ENCODE measurements at places on chromosomes 7 and 10. TPM values are rescaled to one million over a fixed set of nuclear protein-coding genes. Genes with fewer than 3 reads are reported as not detected.

- H3K36me3 ChIP-seq, result peaks cover 43% of the 10 kb centered on the region
- H3K27ac ChIP-seq, result no peak overlapping the region
- H3K4me3 ChIP-seq, result no peak overlapping the region
Observed at GRCh38 chr10:804787-805619, 115.5 kb upstream of the DIP2C start.

DNA sequence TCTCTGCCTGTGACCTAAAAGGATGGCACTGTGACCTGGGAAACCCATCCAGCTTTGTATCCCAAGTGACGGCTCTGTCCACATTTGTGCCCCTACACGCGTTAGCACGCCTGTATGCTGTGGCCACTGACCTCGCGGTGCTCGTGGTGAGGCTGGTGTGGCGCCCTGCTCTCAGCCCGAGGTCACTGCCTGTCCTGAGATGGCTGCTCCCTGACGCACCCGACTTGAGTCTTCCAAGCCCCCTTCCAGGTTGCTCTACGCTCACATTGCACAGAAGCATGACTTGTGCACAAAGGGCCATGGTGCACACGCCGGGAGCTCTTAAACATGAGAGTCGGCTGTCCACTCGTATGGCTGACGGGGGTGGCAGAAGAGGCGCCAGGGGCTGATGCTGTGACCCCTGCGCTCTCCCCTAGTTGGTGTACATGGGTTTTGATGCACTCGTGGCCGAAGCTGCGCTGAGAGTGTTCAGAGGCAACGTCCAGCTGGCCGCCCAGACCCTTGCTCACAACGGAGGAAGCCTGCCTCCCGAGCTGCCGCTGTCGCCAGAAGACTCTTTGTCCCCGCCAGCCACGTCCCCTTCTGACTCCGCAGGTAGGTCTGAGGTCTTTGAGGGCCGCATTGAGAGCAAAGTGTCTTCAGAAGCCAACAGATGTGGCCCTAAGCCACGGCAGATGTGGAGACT, 33.5 kb downstream of the WDR86 start:
- H3K27ac ChIP-seq, result no peak overlapping the region
- H3K27me3 ChIP-seq, result no peaks in the 10 kb centered on the region
- no peak for DNase-seq

- no peaks in the 10 kb centered on the region for H3K4me1 ChIP-seq
- no peak overlapping the region for H3K4me3 ChIP-seq
- H3K27ac ChIP-seq, result no peak overlapping the region
- DNase-seq, result no peak
Observed at GRCh38 chr10:34260904-34261303, 554.2 kb downstream of the PARD3 start.

DNA sequence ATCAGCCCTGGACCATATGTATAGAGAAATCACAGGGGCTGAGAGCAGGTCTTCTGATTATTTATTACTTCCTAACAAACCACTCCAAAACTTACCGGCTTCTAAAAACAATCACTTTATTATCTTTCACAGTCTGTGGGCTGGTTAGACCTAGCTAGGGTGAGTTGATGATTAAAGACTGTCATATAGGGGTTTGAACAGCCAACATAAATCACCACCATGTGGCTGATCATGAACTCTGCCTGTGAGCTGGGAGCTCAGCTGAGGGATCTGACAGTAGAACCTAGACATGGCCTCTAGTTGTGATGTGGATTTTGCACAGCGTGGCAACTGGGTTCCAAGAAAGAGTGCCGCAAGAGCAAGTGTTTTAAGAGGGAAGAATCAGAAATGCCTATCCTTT, 305.4 kb downstream of the CSTF2T start:
- no peak overlapping the region for H3K27ac ChIP-seq
- no peak for DNase-seq
- no peaks in the 10 kb centered on the region for H3K4me1 ChIP-seq

- no peak overlapping the region for H3K4me3 ChIP-seq
- H3K27me3 ChIP-seq, result no peaks in the 10 kb centered on the region
- no peak overlapping the region for H3K27ac ChIP-seq
- peaks cover 3% of the 10 kb centered on the region for H3K4me1 ChIP-seq
- DNase-seq, result no peak
Observed at GRCh38 chr7:33757563-33758165, 147.7 kb upstream of the BMPER start.

- no peak overlapping the region for H3K27ac ChIP-seq
- no peaks in the 10 kb centered on the region for H3K4me1 ChIP-seq
Observed at GRCh38 chr10:55837273-55837672, 523.8 kb downstream of the ZWINT start.

DNA sequence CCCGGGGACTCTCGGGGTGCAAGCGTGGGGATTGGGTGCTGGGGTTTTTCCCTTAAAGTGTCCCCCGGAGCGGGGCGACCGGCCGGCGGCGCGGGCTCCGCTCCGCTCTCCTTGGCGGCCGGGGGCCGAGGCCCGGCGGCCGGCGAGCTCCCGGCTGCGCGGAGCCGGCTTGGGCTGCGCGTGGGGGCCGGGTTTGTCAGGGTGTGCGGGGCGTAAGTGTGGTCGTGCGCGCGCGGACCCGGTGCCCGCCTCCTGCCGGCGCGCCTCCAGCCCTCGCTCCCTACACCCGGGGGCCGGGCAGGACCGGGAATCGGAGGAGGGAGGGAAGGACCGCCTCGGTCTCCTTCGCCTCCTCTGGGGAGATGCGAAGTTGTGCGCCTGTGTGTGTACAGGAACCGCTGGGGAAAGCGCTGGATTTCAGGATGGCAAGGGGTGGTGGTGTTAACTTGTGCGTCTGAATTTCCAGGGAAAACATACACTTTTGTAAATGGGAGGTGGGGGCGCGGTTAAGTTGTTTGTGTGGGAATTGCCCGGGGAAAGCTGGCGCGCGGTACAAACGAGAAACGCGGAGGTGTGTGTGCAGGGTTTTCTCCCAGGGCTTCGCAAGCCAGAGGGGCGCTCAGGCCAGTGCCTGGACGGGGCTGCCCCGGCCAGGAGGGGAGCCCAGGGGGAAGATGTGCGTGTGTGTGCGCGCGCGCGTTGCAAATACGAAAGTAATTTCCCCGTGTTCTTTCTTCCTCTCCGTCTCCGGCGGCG, 737 bp downstream of the ZMIZ1 start:
- peaks cover 20% of the 10 kb centered on the region for H3K4me1 ChIP-seq
- no peaks in the 10 kb centered on the region for H3K27me3 ChIP-seq
- H3K27ac ChIP-seq, result no peak overlapping the region
- DNase-seq, result no peak
- peaks cover 8% of the 10 kb centered on the region for H3K36me3 ChIP-seq
- H3K4me3 ChIP-seq, result peak overlapping the region; percentile 97

- peaks cover 2% of the 10 kb centered on the region for H3K4me1 ChIP-seq
- H3K36me3 ChIP-seq, result no peaks in the 10 kb centered on the region
- no peak overlapping the region for H3K4me3 ChIP-seq
- no peaks in the 10 kb centered on the region for H3K27me3 ChIP-seq
- no peak overlapping the region for H3K27ac ChIP-seq
Observed at GRCh38 chr10:132945894-132946255, 3.5 kb upstream of the CFAP46 start.

DNA sequence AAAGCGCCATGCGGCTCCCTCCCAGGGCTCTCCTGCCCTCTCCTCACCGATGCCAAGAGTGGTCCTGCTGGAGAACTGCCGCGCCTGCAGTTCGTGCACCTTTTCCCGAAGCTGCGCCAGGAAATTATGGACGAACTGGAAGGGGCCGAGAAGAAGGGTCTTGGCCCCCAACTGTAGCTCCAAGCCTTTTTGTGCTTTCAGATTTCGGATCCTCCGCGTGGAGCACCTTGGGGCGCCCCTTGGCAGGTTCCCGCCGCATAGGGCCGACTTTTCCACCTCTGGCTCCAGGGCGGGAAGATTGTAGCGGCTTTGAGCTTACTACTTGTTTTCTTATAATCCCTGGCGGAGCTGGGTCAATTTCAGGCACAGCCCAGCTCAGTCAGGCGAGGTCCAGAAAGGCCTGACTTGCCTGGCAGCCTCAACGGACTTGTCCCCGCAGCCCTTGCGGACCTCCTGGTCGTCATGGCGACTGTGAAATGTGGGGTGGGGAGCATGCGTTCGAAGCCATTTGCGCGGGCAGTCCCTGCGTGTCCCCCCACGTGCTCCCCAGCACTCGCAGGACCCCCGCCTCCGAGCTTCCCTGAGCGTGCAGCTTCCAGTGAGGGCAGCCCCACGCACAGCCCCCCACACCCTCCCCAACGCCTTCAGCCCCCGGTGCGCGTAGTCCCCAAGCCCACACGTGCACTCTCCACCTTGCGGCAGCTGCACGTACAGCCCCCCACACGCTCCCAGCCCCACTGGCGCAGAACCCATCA, 129.9 kb downstream of the KBTBD2 start:
- no peaks in the 10 kb centered on the region for H3K36me3 ChIP-seq
- DNase-seq, result peak; percentile 49
- peak overlapping the region; percentile 72 for H3K4me3 ChIP-seq
- peaks cover 18% of the 10 kb centered on the region for H3K27me3 ChIP-seq
- no peak overlapping the region for H3K27ac ChIP-seq

- no peak overlapping the region for H3K27ac ChIP-seq
- H3K4me3 ChIP-seq, result no peak overlapping the region
- H3K36me3 ChIP-seq, result peaks cover 2% of the 10 kb centered on the region
Observed at GRCh38 chr7:155007947-155008346, 5.0 kb upstream of the PAXIP1 start.

DNA sequence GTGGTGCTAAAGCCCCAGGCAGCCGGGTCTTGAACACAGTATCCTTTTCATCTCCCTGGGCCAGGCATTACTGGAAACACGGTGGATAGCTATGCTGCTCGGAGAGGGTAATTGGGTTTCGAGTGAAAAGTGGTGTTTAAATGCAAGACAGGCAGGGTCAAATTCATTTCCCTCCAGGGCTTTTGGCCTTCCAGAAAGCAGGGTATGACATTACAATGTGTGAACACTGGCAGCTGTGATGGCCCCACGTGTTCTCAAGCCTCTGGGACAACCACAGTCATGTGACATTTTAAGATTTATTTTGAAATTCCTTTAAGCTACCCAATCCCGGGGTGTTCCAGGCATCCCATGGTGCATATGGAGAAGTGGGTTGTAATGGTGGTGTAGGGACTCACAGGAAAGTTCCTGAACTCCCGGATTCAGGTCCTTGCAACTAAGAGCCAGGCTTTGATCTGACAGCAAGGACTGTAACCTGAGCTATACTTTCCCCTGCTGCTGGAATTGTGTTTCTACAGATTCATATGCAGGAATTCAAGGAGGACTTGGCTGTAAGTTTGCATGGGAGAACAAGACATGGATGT, 46.8 kb downstream of the INSYN2A start:
- H3K4me3 ChIP-seq, result peak overlapping the region; percentile 24
- H3K36me3 ChIP-seq, result peaks cover 3% of the 10 kb centered on the region
- H3K4me1 ChIP-seq, result peaks cover 21% of the 10 kb centered on the region
- no peak overlapping the region for H3K27ac ChIP-seq
- DNase-seq, result peak; percentile 40
- H3K27me3 ChIP-seq, result no peaks in the 10 kb centered on the region

DNA sequence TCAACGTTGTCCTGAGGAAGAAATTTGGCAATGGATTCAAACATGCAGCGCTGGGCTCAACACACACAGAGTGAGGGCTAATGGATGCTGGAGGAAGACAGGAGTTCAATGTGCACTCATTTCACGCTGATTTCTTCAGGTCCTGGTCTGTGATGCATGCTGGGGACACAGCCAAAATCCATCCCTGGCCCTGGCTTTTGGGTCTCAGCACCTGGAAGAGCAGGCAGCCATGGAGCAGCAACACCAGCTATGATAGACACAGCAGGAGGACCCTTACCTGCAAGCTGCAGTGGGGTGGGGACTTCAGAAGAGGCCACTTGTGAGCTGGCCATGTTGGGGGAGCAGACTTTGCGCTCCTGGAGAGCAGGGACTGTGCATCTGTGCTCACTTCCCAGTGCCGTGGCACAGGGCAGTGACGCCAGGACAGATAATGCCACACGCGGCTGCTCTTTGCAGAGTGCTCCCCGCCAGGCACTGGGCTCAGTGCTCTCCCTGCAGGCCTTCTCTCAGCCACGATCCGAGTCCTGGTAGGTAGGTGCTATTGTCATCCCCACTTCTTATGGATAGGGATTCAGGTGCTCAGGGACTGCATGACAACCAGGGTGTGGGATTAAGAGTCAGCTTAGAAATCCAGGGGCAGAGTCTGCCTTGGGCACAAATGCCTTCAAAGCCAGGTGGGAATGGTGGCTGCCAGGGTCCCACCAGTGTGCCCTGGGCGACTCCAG, 138.8 kb upstream of the UNC5B start:
- H3K27me3 ChIP-seq, result no peaks in the 10 kb centered on the region
- H3K4me1 ChIP-seq, result peaks cover 2% of the 10 kb centered on the region
- no peak overlapping the region for H3K27ac ChIP-seq
- H3K36me3 ChIP-seq, result no peaks in the 10 kb centered on the region

DNA sequence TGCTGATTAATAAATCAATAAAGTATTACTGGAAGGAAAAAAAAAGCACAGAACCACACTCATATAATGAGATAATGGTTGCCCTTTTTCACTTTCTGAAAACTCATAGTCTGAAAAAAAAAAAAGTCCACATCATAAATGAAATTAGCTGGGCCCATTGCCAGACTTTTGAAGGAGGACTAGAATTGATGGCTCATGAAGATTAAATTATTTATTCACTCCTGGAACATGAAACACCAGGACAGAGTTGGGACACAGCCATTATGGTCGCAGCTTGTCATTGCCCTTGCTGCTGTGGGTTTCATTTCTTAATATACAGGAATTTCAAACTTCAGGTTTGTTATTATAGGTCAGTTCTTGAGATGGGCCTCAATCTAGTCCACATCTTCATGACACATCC, 91.9 kb downstream of the CNTNAP2 start:
- no peaks in the 10 kb centered on the region for H3K27me3 ChIP-seq
- no peak overlapping the region for H3K27ac ChIP-seq
- DNase-seq, result no peak
- H3K4me1 ChIP-seq, result no peaks in the 10 kb centered on the region
- no peaks in the 10 kb centered on the region for H3K36me3 ChIP-seq
- no peak overlapping the region for H3K4me3 ChIP-seq

DNA sequence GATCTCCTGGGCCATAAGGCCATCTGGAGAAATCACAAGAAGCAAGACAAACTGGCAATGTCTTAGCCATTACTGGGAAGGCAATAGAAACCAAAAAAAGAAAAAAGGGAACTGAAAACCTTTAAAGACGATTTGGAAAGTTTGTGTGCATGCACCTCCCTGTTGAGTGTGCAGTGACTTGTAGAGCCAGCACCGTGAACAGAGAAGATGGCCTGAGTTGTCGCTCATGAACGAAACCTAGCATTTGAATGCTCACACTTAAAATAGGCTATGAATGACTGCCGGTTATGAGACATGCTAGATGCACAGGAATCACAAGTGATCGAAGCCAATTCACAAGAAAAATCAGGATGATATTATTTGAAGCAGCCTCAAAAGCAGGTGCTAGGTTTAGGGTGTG, 151.3 kb upstream of the ADO start:
- H3K27ac ChIP-seq, result no peak overlapping the region
- H3K36me3 ChIP-seq, result no peaks in the 10 kb centered on the region
- no peaks in the 10 kb centered on the region for H3K4me1 ChIP-seq
- DNase-seq, result no peak

Gene TSPAN12
- total RNA-seq, result 8.7 TPM

Gene PTF1A
- total RNA-seq, result not detected

Gene NME8
- not detected for total RNA-seq

Gene PRLHR
- not detected for total RNA-seq

Gene CEP55
- 17.8 TPM for total RNA-seq

Gene UNCX
- total RNA-seq, result not detected

Gene CAV2
- 4.7 TPM for total RNA-seq

Measured in H9 (cell line).